Activated T-cell treated with anti-CD3 and anti-CD28 coated beads for 1 hour (primary cell): ENCODE measurements at places on chromosomes 1 and 21.

DNA sequence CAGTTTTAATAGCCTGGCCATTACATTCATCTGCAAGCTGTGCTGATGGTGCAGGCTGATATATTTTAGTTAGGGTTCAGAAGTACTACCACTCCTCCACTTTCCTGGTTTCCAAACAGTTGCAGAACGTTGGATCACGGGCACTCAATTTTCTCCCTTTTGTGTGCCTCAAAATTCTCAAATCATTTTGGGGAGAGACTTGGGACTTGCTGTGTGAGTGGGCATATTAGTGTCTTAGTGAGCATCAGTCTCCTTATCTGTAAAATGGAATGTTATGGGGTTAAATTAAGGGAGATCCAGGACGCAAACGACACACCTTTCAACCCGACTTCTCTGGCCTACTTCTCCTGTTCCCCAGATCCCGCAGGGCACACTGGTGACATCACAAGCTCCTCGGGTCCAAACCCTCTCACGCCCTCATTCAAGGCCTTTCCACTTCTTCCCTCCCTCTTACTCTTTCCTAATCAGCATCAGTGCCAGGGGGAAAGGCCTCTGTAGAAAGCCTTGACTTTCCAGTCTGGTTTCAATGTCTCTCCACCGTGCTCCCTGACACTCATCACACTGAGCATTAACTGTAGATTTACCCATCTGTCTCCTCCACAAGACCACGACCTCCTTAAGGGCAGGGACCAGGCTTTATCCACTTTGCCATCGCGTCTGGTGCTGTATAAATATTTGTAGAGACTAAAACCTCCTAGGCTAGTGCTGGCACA is 1.2 kb downstream of the PIGP start:
- DNase-seq = no peak

DNA sequence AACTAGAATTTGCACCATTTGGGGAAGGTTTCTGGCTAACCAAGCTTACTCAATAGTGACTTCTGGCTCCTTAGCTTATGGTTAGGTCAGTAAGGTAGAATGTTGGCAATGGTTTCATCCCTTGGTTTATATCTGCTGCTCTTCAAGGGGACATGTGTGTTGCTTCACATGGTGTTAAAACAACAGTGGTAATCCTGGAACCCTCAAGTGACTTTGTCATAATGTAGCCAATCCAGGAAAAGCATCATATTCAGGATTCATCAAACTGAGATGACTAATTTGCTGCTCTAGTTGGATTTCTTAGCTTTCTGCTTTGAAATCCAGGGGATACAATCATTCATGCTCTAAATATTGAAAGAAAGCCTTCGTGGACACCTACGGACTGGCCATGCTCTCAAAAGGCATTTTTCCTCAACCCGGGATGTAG is 108.7 kb downstream of the RGL1 start:
- DNase-seq = no peak

- no peak for DNase-seq
Measured at GRCh38 chr1:161189036-161189435, 9.8 kb downstream of the ADAMTS4 start.

DNA sequence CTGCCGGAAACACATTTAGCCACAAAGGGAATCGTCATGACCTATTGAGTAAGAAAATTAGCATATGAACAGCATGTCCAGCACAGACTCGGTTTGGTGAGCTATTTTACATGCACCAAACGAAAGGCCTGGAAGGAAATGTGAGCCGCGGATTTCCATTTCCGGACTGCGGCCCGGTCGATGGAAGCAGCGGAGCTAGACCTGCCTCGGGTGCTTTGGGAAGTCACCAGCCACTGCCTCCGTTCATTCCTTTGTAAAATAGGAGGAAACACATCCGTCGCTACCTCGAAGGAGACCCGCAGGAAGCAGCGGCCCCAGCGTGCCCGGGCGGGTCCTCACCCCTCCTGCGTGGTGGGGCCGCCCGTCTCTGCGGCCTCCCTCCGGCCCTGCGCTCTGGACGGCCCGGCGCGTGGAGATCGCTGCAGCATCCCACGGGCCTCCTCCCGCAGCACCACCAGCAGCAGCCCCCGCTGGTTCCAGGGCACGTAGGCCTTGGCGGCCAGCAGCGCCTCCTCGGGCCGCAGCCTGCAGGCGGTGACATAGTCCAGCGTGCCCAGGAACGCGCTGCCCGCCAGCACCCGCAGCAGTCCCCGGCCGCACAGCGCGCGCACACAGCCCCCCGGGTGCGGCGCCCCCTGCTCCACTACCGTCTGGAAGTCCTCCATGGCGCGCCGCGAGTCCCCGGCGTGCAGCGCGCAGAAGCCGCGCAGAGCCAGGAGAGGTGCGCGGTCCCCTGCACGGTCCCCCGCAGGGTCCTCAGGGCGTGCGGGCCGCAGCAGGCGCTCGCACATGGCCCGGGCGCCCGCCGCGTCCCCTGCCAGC is 12.1 kb downstream of the TTC34 start:
- DNase-seq = no peak

DNA sequence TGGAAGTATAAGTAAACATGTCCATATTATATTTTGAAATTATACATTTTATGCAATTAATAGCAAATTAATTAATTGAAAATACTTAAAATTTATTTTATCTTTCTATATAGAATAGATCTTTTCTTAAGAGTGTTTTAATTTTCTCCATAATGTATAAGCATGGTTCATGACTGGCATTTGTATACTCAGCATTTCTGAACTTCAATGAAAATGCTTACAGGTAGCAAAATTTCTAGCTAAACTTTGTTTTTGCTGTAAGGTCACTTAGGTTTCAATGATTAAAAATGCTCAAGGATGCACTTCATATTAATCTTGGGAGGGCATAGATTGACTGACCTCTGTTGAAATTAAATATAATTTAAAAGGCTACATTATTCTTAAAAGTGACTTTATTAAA is 1108.1 kb downstream of the BRINP3 start:
- DNase-seq = no peak

GRCh38 chr1:203701606-203702005 is 63.4 kb upstream of the LAX1 start:
- DNase-seq = no peak

DNA sequence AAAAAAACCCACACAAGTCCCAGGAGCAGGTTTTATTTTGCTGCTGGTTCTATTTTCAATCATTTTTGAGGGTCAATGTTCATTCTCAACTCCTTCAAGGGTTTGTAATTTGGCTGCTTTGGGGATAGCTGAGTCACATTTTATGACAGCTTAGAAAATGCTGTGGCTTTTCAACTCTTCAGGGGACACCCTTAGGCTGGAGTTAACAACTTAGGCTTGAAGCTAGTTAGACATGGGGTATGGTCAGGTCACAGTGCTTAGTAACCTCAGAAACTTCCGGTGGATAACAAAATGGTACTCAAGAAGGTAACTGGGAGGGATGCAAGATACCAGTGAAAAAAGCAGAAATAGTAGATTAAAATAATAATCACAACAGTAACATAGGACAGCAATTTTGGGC is 308.8 kb downstream of the HHIPL2 start:
- DNase-seq = no peak

DNA sequence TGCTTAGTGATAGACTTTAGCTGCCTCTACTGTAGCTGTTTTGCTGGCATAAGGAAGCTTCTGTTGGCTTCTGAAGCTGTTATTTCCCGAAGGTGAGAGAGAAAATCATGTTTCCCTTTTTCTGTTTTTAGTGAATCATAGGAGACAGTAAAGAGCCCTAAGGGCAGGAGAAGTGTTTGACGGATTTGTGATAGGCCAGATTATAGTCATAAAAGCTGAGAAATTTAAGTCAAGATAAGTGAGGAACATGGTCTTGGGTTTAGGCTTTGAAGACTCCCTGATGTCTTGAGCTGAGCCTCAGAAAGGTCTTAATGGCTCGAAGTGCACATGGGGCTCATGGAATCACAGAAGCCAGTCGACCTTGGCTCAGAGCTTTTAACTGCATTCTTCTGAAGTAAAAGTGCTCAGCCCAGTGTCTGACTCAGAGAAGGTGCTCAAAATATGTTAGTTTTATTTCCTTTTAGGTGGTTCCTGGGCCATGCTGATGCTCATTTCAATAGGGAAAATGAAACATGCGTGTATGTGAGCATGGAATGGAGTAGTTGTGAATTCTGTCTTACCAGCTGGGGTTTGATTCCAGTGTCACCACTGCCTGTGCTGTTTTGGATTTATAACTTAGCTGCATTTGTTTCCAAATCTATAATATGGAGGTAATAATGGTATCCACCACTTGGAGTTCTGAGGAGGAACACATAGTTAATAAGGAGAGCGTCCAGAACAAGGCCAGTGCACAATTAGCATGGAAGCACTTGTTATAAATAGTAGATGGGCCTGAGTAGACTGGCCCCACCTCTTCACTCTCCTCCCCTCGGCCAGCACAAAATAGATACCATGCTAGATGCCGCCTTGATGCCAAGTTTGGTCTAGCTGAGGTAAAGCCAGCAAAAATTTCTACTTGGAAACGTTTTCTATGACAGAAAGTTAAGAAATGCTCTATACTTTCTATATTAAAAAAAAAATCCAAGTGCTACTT is 99.2 kb downstream of the C1orf21 start:
- no peak for DNase-seq

DNA sequence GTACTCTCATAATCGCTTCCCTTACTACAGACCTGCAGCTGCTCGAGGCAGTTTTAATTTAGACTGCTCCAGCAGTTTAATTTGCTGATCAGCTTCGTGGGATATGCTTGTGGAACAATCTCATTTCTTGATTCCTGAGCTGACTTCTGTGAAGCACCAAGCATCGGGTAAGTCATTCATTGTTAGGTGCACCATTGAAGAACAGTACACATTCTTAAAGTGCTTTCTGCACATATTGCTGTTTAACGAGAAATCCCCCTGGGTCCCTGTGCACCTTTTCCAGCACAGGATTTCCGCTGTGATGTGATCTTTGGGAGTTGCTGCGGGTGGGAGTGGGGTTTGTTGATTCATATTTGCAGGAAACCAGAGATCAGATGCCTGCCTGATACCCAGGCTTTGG is 9.1 kb downstream of the GALNT2 start:
- DNase-seq = no peak

GRCh38 chr1:220335668-220336067 is 63.4 kb upstream of the RAB3GAP2 start:
- DNase-seq = no peak

- DNase-seq = no peak
Measured at GRCh38 chr1:42940851-42941639, 17.6 kb downstream of the SLC2A1 start.

GRCh38 chr1:221439747-221440501 is 302.0 kb downstream of the DUSP10 start:
- no peak for DNase-seq
